NCI-H1694 treated with DMSO at 0.1 percent for 48 hours (cell line): ENCODE measurements at places on chromosomes 4 and X.

- no peak for DNase-seq
Observed at GRCh38 chr4:113248320-113248719, 198.9 kb downstream of the ANK2 start.

DNA sequence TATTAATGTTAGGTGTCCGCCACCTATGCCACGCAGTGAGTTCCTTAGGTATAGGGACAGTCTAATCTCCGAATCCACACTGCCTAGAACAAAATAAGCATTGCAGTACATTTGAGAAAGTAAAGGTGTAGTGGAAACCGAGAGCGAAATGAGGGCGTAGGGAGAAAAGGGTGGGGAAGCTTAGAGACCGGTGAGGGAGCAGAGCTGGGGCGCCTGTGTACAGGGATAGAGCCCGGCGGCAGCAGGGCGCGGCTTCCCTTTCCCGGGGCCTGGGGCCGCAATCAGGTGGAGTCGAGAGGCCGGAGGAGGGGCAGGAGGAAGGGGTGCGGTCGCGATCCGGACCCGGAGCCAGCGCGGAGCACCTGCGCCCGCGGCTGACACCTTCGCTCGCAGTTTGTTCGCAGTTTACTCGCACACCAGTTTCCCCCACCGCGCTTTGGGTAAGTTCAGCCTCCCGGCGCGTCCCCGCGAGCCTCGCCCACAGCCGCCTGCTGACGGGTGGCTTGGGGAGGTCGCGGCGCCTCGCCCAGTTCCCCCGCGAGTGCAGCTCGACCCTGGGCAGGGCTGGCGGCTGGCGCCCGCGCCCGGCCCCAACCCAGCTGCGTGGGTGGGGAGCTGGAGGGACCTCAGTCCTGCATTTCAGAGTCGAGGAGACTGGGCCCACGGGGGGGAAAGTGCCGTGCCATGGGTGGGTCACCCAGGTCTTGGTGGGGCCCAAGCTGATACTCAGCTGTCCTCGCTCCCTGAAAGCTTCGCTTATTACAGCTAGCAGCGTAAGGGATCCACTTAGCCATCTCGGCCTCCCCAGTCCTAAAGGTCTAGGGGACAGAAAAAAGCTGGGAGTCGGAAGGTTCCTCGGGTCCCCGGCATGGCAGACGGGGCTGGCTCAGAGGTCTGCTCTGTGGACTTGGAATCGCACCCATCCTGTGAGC, at the start of gene ANXA3:
TSS of gene ANXA3 (plus strand) at position 351 of the 932 bp plus-strand sequence. CDS start 2,704 bp downstream, outside the sequence.
- no peak for DNase-seq

DNA sequence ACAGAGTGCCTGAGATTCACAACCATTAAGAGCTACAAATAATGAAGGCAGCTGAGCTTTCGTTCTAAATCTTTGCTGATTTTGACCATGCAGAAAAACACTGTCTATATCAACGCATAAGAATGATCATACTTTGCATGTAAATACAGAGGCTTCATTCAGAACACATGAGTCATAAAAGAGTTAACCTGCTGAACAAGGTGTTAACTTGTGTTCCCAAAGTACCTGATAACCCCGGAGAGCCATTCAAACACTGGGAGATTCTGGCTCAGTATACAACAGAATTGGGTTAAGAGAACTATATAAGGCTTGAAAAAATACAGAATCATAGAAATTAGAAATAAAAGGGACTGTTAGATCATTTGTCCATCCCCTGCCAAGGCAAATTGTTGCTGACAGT, 964.3 kb upstream of the TENM3 start:
- no peak for DNase-seq

DNA sequence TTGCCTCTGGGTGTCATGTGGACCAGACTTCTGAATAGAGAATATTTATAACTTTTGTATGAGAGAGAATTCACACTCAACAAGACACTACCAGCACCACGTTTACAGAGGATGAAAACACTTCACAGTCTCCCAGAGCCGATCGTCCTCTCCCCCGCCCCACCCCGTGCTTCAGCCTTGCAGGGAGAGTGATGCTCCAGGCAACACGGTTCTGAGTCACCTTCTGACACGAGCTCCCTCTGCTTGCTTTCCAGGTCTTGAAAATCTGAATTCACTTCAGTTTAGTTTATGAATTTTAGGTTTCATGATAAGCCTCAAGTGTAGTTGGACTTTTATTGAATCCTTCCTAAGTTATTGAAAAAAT, 59.8 kb downstream of the CPLX1 start:
- no peak for DNase-seq

DNA sequence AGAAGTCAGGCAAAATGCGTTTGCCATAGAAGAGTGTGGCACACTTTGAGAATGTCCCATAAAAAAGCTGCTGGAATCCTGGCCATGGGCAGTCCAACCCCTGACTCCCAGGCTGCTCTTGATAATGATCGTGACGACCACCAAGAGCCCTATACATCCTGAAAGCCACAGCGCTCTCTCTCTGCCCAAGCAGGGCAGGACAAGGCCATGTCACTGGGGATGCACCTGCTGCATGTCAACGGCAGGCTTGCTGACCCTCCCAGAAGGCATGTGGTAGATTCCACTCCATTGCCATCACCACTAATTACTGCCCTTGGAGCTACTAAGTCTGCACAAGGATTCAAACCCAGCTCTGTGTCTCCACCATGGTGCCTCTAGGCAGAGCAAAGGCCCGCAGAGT, 144.5 kb downstream of the EVC2 start:
- no peak for DNase-seq

GRCh38 chrX:153375571-153375970, 25.6 kb downstream of the PNMA6E start:
- no peak for DNase-seq

- DNase-seq: no peak
Observed at GRCh38 chrX:8627796-8628195, 104.1 kb downstream of the ANOS1 start.

DNA sequence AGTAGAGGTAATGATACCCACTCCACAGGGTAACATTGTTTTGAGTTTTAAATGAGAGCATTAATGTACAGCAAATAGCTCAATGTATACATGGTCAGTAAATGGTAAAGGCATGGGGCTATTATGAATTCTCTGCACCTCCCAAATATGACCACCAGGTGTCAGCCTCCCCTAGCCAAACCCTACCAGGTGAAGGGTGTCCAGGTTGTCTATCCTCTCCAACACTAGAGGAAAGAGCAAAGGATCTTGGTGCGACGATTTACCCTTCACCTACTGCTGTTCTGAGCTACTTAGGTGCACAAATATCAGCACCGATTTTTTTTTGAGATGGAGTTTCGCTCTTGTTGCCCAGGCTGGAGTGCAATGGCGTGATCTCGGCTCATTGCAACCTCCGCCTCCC, 26.5 kb upstream of the XIAP start:
- peak; percentile 26 for DNase-seq

DNA sequence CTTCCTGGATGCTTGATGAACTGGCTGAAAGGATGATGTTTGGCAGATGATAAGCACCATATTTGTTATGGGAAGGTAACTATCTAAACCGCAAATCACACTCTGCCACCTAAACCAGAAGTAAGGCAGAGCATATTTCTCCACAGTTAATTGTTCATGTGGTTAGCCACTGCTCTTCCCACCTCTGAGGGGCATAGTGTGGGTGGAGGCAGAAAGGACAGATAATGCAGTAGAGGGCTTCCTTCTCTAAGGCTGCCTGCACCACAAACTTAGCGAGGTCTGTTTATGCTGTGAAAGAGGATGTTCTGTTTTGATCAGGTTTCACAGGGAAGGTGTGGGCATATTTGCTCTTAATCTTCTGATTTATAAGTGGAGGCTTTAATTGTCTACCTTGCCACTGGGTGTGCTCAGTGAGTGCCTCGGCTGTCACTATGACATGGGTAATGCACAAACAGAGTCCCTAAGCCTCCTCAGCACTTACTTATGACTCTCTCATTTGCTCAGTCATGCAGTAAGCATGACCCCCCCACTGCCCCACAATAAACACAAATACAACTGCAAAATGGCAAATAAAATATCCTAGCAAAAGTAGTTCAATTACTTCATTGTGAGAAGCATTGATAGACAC, 401.0 kb downstream of the TMA16 start:
- DNase-seq: no peak

DNA sequence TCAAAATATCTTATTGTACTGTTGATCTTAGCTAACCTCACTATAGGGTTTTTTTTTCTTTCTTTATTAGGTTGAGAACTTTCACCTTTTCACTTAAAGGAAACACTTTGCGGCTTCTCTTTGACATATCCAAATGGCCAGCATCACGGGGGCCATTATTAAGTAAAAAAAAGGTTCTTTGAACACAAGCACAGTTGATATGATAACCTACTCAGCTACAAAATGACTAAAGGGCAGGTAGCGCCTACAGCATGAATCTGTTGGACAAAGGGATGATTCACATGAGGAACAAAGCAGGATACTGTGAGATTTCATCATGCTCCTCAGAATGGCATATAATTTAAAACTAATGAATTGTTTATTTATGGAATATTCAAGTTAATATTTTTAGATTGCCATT, 119.6 kb downstream of the CCSER1 start:
- DNase-seq: no peak

GRCh38 chr4:7745301-7745885, 194.3 kb downstream of the AFAP1 start:
- no peak for DNase-seq

DNA sequence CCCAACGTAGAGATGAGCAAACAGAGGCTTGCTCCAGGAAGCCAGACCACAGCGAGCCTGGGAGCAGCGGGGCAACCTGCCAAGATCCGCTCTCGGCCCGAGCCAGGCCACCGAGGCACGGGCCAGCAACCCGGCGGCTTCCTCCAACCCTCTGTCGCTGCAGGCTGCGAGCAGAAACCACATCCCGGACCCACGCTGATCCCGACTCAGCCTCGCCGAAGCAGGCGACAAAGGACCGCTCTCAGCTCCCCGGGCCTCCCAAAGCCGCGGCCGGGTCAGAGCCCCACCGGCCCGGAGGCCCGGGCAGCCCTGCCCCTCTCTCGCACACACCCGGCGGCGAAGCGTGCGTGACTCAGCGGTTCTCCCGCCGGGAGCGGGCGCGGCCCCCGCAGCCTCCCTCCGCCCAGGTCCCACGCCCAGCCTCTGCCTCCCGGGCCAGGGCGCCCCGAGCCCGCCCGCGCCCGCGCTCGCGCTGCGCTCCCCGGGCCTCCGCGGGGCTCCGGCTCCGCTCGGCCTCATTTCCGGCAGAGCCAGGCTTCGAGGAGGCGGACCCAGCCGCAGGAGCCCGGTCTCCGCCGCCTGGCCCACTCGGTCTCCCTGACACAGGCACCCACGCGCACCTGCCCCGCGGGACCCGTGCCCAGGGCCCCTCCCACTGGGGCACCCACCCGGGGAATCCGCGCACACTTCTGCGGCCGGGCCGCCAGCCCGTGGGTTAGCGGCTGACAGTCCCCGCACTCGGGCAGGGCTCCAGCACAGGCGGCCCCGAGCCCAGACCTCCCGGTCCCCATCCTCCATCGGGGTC, 1.7 kb downstream of the PPP2R2C start:
- DNase-seq: no peak

- DNase-seq: peak; percentile 20
Observed at GRCh38 chr4:98572697-98573096, 85.7 kb downstream of the TSPAN5 start.

GRCh38 chr4:41076481-41076880, 137.9 kb downstream of the APBB2 start:
- DNase-seq: no peak

DNA sequence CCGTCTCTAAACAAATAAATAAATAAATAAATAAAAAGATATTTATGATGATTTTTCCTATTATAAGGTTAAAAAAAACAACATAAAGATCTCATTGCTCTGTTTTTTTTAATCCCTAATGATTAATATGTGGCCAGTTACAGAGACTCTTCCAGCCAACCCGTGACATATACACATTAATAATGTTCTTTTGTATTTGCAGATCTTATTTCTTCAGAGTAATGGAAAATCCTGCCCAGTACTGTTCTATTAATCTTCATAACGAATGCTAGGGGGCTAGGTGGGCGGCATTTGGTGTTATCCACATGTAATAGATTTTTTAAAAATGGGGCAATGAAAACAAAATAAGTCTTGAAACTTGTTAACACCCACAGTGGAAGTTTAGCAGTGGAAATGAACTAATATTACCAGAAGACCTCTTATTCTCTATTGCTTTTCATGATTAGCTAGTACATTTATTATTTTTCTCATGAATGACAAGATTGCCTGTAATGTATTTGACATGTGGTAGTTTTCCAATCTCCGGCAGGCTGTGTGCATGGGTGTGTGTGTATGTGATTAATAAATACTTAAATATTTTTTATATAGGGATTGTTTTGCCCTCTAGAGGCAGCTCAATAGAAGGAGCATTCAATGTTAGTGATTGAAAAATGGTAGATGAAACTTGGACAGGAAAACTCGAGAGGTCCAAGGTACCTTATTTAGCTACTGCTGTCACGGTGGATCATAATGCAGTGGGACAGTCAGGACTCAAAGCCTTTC, 457.4 kb downstream of the IL1RAPL1 start:
- no peak for DNase-seq

GRCh38 chrX:386768-387575, at the start of gene PPP2R3B:
PPP2R3B (minus strand) TSS chrX:386907; CDS start chrX:386691, 216 bp downstream.
- DNase-seq: no peak

- DNase-seq: no peak
Observed at GRCh38 chr4:15851969-15852368, 73.8 kb downstream of the CD38 start.

GRCh38 chrX:114390251-114390796, 193.6 kb upstream of the HTR2C start:
- no peak for DNase-seq

DNA sequence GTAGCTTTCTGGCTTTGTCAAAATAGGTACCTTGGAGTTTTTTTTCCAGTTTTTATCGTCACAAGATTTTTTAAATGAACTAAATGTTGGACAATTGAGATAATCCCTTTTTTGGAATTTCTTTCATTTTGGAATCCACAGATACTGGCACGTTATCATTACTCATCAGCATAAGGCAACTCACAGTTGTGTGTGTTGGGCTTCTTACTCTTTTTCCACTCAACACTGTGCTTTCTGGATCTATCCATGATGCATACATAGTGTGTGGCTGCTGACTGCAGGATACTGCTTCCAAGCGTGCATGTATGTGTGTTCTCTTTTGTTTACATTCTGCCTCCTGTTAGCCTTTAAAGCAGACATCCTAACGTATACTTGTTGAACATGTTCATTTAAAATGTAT, 113.5 kb upstream of the FAM9A start:
- no peak for DNase-seq

GRCh38 chr4:78288327-78288726, 231.2 kb downstream of the FRAS1 start:
- no peak for DNase-seq

DNA sequence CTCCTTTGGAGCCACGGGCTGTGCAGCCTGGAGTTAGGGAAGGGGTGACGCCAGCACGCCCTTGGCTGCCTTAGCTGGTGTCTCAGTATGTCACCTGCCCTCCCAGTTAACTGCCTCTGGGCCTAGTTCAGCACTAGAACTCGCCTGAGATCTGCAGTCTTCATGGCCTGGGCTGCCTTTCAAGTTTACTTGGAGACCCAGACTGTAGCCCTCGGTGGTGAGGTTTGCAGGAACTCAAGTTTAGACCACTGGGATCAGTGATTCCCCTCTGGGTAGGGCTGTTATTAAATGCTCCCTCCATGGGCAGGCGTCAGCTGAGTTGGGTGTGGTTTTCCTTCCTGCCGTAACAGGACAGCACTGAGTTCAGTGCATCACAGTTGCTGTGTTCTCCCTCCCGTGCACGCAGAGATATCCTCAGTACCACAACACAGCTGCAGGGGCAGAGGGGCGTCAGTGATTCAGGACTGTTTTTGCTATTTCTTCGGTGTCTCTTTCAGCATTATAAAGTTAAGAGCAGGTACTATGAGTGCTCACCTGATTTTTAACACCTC, 30.5 kb downstream of the PLAC8 start:
- DNase-seq: no peak
